Right lobe of liver (tissue), 6 donors: ENCODE measurements at places on chromosomes 11 and 22.

GRCh38 chr11:9250139-9250582, 15.0 kb downstream of the DENND5A start:
- no peak for DNase-seq

GRCh38 chr11:132115454-132115853, 745.0 kb downstream of the NTM start:
- DNase-seq: no peak

GRCh38 chr11:27701355-27702105, 1.3 kb upstream of the BDNF start:
- DNase-seq: no peak

DNA sequence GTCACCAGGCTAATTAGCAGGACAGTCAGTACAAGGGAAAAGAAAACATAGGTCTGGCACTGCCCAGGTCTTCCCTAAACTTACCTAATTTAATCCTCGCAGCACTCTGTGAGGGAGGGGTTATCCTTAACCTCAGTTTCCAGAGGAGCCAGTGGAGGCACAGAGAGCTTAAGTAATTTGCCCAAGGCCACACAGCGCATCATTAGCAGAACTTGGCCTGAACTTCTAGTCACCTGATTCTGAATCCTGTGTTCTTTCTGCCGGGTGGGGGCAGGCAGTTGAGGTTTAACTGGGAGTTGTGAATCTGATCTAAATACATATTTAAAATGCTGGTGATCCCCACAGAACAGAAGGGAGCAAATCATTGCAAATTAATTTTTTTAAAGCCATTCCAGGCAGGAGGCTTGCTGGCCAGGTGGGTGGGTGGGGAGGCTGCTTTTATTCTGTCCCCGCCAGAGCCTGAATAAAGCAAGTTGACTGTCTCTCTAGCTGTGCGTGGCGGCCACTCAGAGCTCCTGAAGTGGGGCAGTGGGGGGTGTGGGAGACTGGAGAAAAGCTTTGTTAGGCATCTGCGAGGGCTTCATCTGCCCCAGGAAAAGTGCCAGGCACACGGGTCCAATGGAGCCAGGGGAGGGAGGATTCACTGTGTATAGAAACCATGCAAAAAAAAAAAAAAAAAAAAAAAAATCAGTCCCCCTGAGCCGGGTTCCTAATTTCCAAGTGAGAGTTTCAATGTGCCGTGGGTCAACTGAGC, 66.1 kb downstream of the NFAM1 start:
- no peak for DNase-seq

DNA sequence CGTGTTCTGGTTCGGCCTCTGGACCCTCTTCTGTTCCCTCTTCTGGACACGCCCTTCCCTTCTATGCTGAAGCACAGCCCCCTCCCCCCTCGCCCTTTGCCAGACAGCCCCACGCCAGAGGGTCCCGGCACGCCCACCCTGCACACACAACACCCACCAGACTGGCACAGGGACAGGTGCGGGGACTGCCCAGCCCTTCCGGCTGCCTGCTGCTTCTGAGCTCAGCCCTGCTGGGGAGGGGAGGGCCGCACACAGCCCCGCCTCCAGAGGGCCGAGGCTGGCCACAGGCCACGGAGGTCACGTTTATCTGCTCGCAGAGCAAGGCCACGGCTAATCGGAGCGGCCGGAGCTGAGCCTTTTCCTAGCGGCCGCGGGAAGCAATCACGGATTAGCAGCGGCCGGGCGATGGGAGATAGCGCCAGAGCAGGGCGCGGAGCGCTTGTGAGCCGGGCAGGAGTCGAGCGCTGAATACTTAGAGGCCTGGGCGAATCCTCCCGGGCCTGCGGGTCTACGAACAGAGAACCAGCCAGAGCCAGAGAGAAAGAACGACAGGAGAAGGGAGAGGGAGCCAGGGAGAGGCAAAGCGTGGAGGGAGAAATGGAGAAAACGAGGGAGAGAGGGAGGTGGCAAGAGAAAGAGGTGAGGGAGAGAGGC, 21.5 kb downstream of the OTUB1 start:
- DNase-seq: peak; percentile 92

DNA sequence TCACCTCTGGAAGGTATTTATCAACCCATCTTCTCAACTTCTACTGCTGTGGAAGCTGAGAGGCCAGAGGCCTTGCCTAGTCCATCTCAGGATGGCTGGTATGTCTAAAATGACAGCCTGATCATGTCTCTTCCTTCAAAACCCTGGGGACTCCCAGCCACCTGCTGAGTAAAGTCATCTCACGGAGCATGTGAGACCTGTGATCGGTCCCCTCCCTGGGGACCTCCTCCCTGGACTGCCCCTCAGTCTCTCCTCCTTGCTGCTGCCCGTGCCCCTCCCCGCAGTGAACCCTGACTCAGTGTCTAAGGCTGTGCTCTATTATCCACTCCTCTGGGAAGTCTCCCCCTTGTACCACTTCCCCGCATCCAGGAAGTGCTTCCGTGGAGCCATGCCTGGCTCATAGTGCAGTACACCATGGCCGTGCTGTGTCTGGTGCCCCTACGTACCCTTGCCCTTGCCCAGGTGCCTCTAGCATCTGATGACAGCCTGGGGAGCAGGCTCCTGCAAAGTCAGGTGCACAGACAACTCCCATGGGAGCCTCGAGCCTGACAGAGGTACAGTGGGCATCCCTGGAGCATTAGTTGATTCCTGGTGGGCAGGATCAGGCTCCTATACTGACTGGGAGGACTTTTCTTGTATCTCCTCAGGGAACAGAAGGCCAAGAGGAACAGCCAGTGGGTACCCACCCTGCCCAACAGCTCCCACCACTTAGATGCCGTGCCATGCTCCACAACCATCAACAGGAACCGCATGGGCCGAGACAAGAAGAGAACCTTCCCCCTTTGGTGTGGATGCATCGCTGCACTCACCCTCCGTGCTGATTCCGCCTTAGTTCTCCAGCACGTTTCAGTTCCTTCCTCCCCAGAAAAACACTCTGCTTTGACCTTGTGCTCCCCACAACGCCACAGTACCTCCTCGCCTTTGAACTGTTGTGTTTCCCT, 13.8 kb downstream of the SMARCB1 start:
- peak; percentile 38 for DNase-seq

GRCh38 chr22:25655371-25655935, 86.5 kb upstream of the MYO18B start:
- no peak for DNase-seq

DNA sequence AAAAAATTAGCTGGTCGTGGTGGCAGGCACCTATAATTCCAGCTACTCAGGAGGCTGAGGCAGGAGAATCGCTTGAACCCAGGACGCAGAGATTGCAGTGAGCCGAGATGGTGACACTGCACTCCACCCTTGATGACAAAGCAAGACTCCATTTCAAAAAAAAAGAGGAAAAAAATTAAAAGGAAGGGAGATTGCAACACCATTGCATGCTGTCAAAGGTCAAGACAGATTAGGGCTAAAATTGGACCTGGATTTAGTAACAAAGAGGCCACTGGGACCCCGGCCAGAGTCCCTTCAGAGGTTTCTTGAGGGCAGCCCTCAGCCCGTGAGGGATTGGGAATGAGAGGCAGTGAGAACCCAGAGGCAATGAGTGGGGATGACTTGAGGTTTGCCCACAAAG, 8.2 kb upstream of the MAFF start:
- peak; percentile 90 for DNase-seq

GRCh38 chr22:24176630-24177029, 4.7 kb upstream of the SUSD2 start:
- no peak for DNase-seq

DNA sequence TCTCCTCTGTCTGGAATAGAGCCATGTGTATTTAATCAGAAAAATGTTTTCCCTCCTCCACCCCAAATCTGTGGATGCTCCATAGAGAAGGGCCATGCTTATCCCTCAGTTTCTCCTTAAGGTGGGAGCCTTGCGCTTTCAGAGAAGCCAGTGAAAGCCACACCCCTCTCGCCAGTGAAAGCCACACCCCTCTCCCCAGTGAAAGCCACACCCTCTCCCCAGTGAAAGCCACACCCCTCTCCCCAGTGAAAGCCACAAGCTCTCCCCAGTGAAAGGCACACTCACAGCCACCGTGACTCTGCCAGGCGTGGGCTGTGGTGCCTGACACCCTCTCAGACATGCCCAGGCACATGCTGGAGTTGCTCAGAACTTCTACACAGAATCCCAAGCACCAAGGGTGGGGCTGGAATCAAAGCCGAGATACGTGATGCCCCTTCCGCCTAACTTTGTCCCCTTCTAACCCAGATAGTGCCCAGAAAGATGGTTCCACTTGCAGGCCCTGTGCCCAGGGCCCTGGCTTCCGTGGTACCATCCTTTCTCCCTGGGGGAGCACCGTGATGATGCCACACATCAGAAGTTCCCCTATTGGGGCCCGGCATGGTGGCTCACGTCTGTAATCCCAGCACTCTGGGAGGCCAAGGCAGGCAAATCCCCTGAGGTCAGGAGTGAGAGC, 16.5 kb upstream of the PRR5 start:
- DNase-seq: no peak

DNA sequence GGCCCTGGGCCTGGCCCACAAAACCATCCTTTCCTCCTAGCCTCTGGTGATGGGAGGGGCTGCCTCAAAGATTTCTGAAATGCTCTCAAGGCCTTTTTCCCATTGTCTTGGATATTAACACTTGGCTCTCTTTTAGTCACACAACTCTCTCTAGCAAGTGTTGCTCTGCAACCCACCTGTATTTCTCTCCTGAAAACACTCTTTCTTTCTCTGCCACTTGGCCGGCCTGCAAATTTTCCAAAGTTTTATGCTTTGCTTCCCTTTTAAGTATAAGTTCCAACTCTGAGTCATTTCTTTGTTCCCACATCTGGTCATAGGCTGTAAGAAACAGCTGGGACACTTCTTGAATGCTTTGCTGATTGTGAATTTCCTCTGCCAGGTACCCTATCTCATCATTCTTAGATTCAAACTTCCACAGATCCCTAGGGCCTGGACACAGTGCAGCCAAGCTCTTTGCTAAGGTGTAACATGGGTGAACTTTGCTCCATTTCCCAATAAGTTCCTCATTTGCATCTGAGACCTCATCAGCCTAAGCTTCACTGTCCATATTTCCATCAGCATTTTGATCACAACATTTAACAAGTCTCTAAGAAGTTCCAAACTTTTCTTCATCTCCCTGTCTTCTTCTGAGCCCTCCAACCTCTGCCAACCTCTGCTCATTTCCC, 93.8 kb downstream of the TRIM29 start:
- no peak for DNase-seq

DNA sequence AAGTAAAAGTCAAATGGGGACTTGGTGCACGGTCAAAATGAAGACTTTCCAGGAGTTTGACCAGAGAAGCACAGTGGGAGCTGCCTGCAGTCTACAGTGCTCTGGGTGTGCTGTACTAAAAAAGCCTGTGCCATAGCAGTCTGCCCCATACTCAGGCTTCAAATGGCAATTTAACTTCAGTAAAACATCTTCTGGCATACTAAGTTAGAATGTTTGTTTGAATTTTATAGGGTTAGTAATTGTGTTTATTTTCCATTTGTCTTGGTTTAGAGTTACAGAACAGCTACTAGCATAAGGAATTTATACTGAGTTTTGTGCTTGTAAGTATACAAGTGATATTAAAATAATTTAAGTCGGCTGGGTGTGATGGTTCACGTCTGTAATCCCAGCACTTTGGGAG, 29.3 kb upstream of the LIPT2 start:
- no peak for DNase-seq

DNA sequence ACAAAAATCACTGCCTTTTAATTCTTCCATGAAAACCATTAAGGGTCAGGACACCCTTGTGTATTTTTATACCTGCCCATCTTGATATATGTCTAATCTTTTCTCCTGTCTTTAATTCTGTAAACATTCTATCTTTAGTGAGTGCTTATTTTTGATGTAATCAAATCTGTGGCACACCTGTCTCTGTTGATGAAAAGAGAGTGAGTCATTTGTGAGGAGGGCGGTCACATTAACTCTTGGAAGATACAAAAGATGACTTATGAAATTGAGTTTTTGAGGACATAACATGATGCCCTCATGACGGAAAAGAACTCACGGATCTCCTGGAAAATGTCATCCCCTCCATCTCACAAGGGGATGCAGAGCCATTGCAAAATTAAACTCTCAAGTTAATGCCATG, 206.5 kb upstream of the PGR start:
- no peak for DNase-seq

- no peak for DNase-seq
Measured at GRCh38 chr11:116326146-116326545, 446.6 kb downstream of the BUD13 start.

GRCh38 chr22:37188901-37189466, 937 bp upstream of the C1QTNF6 start:
- DNase-seq: no peak

- DNase-seq: no peak
Measured at GRCh38 chr22:39327995-39328754, 8.8 kb upstream of the RPL3 start.

- DNase-seq: peak; percentile 28
Measured at GRCh38 chr11:65429068-65429681, 6.6 kb downstream of the NEAT1 start.

DNA sequence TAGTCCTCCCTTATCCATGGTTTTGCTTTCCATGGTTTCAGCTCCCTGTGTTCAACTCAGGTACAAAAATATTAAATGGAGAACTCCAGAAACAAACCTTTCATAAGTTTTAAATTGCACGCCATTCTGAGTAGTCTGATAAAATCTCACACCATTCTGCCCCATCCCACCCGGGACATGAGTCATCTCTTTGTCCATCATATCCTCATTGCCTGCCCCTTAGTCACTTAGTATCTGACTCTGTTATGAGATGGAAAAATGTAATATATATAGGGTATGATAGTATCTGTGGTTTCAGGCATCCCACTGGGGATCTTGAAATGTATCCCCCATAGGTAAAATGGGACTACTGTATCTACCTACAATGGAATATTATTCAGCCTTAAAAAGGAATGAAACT, 35.5 kb upstream of the FGF3 start:
- no peak for DNase-seq

- DNase-seq: no peak
Measured at GRCh38 chr22:48557473-48557872, 1270.2 kb downstream of the BRD1 start.

DNA sequence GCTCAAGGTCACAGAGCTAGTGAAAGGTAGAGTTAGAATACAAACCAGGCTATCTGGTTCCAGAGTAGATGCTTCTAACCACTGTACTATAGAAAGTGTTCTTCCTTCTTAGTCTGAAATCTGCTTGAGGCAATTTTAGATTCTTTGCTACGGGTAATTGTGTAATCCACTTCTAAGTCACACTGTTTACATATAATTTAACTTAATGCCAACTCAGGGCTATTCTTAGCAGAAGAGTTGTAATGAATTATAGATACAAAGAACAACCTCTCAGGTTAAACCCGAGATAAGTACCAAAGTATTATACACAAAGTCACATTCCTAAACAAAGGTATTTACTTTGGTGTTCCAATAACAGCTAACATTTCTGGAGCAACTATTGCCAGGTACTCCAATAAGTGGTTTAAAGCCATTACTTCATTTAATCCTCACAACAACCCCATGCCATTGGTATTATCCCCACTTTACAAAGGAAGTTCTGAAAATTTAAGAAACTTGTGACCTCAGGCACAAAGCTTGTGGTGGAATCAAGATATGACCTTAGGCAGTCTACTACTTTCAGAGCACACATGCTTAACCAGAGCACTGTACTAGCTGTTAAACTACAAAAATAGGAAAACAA, 31.1 kb upstream of the DDI1 start:
- DNase-seq: no peak

GRCh38 chr11:75583718-75584658, 21.9 kb downstream of the SERPINH1 start:
- DNase-seq: peak; percentile 59

- peak; percentile 62 for DNase-seq
Measured at GRCh38 chr22:11627436-11627797, 3900.6 kb upstream of the OR11H1 start.
